ENCODE measurements at places on chromosomes 7 and 10.

- no peak for DNase-seq
Observed at GRCh38 chr7:155003092-155003375, at the start of gene PAXIP1. Gene PAXIP1 (minus strand): TSS chr7:155003124. CDS start chr7:155002929, 195 bp downstream.

- DNase-seq, result no peak
Observed at GRCh38 chr10:133401500-133401899, 7.5 kb downstream of the MTG1 start.

DNA sequence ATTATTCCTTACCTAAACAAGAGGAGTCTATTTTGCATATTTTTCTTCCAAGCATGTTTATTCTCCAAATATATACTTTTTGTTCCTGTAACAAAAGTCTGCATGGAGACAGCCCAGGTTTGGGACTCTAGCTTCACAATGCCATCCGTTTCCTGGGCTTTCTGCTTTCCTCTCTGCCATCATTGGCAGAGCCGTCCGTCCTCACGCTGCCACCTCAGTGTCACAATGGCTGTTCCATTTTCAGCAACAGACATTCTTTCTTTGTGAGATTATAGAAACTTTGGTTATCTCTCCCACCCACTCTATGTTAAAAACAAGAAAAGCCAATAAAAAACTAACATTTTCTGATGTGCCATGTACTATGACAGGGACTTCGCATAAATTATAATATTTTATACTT is 825.2 kb downstream of the REEP3 start:
- DNase-seq, result no peak

- DNase-seq, result no peak
Observed at GRCh38 chr7:66832531-66833351, 88.3 kb upstream of the TMEM248 start.

GRCh38 chr10:64682043-64682442 is 1160.8 kb downstream of the REEP3 start:
- no peak for DNase-seq

DNA sequence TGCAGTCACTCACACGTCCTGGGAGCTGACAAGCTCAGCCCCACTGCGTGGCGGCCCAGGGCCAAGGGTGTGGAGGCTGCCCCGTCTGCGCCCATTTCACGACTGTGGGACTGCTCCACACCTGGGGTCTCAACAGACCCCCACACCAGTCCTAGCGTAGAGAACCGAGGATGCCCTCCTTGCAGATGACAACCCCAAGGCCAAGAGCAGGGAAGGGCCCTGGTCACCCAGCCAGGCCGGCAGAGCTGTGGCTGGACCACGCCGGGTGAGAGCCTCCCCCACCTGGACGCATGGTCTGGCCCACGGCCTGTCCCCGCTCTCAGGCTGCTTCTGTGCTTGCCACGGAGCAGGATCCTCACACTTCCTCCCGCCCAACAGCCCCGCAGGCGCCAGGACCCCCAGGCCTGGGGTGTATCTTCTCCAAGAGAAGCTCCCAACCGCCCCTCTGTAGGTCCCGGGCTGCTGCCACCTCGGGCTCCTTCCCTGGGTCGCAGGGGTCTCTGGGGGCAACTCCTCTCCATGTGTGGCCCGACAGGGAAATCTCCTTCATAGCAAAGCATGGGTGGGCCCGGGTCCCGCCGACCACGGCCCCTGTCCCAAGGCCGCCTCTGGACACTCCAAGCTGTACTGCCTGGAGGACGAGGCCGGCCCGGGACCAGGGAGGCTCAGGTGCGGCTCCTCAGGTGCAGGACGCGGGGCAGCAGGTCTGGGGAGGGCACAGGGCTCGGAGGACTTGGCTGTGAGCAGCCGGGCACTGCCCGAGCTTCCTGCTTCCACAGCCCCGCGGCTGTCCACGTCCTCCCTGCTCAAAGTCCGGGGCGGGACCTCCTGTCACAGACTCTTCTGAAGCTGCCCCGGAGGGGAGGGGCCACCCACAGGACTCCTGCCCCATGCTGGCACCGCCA is 88.8 kb downstream of the FOXL3 start:
- DNase-seq, result no peak

DNA sequence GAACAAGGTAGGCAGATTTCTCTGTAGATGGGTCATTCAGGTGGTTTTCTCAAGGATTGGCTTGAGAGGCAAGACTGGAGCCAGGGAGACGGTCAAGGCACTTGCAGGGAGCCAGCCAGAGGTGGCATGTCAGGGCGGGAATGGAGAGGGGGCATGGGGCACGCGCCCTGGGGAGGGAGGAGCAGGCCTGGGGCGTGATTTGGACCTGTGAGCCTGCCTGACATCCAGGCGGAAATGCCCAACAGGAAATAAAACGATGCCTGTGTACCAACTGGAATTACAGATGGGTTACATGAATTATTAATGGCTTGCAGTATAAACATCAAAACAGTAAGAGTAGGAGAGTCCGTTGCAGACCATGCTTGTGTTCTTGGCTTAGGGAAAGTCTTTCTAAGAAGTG is 8.6 kb upstream of the SUN1 start:
- no peak for DNase-seq
